ENCODE measurements at places on chromosomes 3 and 15.

DNA sequence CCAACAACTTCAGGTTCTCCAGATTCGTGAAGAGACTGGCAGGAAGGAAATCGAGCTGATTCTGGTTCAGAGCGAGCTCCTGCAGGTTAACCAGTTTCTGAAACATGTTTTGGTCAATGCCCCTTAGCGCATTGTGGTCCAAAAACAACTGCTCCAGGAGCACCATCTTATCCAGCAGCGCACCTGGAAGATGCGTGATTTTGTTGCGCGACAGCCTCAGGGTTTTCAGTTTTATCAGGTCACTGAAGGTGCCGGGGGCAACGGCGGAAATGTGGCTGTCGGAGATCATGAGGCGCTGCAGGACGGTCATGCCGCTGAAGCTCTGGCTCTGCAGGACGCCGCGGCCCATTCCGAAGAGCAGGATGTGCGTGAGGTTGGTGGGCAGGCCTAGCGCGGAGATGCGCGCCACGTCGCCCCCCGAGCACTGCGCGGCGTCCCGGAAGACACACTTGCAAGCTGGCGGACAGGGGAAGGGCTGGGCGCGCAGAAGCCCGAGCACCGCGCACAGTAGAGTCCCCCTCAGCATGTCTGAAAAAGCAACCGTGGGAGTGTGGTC is 1.2 kb downstream of the GP5 start:
- DNase-seq = no peak

GRCh38 chr3:125695688-125696087 is 100.4 kb upstream of the OSBPL11 start:
- no peak for DNase-seq

- no peak for DNase-seq
These were observed 35.3 kb downstream of the TCF12 start for GRCh38 chr15:56953790-56954189.

GRCh38 chr15:29920515-29920914 is 98.2 kb upstream of the TJP1 start:
- no peak for DNase-seq

GRCh38 chr3:109131276-109131675 is 5.2 kb upstream of the C3orf85 start:
- DNase-seq = no peak

- no peak for DNase-seq
These were observed 679 bp upstream of the MYD88 start for GRCh38 chr3:38137615-38138348.

GRCh38 chr3:141441381-141442364 is 45.2 kb upstream of the RASA2 start:
- DNase-seq = peak; percentile 73

DNA sequence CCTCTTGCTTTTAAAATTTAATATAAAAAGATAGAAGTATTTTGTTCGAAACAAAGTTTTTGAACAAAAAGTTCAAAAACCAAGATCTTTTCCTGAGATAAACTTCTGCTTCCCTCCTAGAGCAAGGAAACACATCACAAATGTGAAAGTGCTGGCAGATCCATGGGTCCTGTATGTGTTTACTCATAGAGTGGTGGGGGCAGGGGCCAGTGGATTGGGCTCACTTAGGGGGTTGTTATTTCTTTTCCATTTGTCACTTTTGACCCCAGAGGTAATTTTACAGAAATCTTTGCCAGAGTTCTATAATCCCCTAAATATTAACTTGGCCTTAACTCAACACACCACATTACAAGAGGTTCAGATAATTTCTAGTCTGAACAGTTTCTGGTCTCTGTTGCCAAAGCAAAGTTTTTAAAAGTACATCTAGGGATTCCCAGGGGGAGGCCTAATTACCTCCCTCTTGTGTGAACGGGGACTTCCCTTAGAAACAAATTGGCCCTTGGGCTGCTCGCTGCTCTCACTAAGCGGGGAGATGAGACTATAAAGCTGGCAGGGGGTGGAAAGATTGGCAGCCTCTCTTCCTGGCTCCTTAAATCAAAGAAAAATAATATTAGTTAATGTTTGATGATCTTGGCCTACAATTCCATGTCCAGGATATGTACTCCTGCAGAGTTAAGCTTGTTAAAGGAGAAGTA is 66.8 kb upstream of the PTX3 start:
- no peak for DNase-seq

GRCh38 chr3:52262447-52262846 is 16.0 kb downstream of the WDR82 start:
- DNase-seq = no peak
